ENCODE measurements at places on chromosomes 6 and 20.
A peak's percentile ranks its signal among the peaks of the same experiment; 100 is the strongest.

- no peak for DNase-seq
Measured at GRCh38 chr20:53045941-53046340, 73.8 kb downstream of the TSHZ2 start.

GRCh38 chr6:6856538-6857523, 250.9 kb upstream of the RREB1 start:
- peak; percentile 51 for DNase-seq

DNA sequence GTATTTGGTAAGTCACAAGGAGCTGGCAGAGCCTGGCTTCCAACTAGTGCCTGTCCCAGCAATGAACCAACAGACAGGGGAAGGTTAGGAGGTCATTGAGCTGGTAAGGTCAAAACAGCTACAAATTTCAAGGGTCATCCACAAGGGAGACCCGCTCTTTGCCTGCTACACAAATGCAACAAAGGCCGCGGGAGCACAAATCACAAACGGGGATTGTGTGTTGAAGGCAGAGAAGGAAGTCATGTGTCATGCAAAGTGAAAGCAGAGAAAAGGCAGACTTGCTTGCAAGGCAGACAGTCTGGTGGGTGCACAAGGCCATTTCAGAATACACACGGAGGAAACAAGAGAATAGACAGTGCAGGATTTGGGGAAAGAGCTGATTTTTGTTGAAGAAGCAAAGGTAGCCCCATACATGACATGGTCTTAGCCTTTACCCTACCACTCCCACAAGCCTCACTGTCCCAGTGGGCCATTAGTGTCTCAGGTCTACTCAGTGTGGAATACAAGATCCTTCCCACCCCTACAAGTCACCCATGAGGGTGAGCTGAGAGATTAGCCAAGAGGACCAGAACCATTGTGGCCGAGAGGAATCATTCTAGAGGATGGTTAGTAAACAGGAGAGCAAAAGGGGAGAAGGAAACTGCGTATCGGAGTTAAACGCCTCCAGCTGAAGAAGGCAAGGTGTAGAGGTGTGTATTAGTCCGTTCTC, 18.1 kb upstream of the SAMHD1 start:
- DNase-seq, result peak; percentile 36

DNA sequence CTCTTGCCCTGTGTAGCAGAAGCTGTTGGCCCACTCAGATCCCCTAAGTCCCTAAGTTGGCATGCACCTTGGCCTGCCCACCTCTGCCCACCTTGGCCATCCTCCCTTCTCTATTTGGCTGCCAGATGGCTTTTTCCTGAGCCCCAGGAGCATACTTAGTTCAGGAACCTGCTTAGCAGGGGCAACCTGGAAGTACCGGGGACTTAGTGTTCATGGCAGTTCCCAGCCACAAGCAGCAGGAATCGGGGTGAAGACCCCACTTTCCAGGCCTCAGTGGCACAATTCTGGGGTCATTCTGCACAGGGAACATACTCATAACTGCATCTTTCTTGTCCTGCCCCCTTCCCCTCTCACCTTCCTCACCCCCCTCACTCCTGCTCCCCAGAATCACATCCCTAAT, 158.0 kb upstream of the PMEPA1 start:
- no peak for DNase-seq
